NCI-H774 (cell line): ENCODE measurements at places on chromosomes 3 and 15.

DNA sequence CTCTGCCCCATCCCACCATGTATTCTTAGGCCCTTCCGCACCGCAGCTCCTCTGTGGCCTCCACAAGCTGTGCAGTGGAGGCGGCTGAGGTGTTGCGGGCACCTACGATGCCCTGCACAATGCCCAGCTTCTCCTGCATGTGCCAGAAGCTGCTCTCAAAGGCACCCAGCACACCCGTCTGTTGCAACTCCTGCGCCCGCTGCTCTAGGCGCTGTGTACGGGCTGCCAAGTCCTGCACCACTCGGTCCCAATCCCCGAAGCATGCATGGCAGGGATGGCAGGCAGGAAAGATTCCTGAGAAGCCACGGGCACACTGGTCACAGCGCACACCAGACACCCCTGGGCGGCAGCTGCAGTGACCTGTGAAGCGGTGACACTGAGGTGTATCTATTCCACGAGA is 3.1 kb upstream of the USP19 start:
- DNase-seq = no peak

GRCh38 chr15:63466378-63467192 is 37.8 kb upstream of the USP3 start:
- DNase-seq = peak; percentile 48

GRCh38 chr3:42128526-42128925 is 37.4 kb downstream of the TRAK1 start:
- DNase-seq = no peak

- DNase-seq = no peak
These were observed 3.8 kb downstream of the PRR23E start for GRCh38 chr3:127196466-127197299.

DNA sequence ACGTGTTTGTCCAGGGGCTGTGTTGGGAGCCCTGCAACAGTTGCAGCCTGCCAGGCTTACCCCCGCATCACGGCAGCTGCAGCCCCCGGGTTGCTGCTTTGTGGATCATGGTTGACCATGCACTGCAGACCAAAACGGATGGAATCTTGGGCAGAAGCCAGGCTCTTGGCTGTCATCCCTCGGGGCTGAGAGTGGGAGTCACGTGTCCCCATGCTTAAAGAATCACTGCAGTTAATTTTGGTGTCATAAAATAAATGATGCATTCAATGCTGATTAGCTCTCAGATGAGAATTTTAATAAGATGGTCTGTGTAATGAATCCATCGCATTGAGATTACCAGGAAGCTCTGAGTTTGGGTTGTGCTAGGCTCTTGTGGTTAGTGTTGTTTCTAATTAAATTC is 115.6 kb downstream of the CHDH start:
- no peak for DNase-seq

DNA sequence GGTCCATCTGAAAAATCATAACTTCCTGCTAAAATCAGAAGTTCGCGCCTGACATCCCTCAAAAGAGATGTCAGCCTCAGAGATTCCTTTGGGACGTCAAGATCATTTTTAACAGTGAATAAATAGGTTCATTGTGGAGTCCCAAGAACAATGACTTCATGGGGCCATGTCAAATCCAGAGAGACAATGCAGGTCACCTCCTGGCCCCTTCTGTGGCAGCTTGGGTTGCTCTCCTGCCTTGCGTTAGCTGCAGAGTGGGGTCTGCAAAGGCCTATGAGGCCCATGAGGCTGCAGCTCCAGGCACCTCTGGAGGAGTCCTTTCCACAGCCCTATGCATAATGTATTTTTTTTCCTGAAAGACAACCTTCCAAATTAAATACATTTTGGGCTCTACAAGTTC is 282.3 kb downstream of the ADAMTS17 start:
- DNase-seq = no peak

DNA sequence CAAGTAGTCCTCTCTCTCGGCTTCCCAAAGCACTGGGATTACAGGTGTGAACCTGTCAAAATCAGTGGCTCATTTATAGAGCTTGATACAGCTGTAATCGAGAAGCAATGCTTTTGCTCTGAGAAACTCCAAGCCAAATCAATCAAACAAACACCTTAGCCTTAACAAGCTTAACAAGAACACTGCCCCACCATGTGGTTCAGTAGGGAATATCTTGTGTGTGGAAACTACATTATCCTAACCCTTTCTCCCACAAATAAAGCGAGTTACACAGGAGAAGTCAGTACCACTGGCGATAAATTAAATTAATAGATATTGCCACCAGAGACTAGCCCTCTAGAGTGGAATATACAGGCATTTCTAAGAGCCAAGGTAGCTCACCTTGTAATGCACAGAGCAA is 13.9 kb downstream of the CDAN1 start:
- DNase-seq = no peak

GRCh38 chr3:33808559-33808958 is 10.1 kb downstream of the PDCD6IP start:
- DNase-seq = no peak

- peak; percentile 67 for DNase-seq
These were observed 174.0 kb downstream of the RAB11A start for GRCh38 chr15:66043264-66043663.

GRCh38 chr15:98996169-98996568 is 11.4 kb downstream of the PGPEP1L start:
- no peak for DNase-seq

- no peak for DNase-seq
These were observed 351.7 kb upstream of the THRB start for GRCh38 chr3:24846286-24846860.

DNA sequence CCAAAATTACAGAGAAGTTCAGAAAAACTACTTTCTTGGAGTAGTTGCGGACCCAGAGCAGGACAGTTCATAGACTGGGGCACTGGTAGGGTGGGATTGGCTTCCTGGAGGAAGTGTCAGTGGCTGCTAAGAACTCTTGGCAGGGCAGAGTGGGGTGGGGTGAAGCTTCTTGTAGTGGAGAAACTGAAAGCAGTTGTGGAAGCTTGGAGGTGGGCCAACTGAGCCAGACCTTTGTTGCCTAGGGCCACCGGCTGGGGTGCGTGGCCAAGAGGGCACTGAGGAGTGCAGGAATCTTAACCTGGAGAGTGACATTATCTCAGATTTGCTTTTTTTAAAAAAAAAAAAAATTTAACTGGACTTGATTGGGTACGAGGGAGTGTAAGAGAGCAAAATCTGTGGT is 3.1 kb downstream of the KAT2B start:
- DNase-seq = no peak

GRCh38 chr3:127535106-127535785 is 55.3 kb downstream of the TPRA1 start:
- no peak for DNase-seq

DNA sequence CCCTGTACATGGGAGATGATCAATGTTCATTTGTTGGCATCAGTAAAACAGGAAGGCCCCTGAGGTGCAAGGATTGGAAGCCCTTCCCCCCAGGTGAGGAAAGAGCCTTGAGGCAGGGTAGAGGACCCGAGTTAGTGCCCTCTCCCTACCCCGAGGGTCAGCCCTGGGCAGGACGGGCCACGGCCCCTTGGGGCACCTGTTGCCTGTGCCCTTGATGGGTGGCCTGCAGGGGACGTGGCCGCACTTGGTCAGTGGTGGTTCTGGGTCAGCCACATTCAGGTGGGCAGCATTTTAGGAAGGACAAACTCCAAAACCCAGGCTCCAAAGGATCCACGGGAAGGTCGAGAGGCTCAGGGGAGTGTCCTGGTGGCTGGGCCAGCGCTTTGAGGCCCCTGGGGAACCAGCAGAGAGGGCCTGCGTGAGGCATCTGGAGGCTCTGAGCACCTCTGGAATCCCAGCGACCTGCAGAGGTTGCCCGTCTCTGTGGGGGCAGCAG is 15.8 kb upstream of the RPUSD3 start:
- DNase-seq = no peak

- no peak for DNase-seq
These were observed 26.4 kb downstream of the TOMM70 start for GRCh38 chr3:100374521-100374920.

- DNase-seq = no peak
These were observed 384.3 kb upstream of the NR2F2 start for GRCh38 chr15:95946241-95946640.

DNA sequence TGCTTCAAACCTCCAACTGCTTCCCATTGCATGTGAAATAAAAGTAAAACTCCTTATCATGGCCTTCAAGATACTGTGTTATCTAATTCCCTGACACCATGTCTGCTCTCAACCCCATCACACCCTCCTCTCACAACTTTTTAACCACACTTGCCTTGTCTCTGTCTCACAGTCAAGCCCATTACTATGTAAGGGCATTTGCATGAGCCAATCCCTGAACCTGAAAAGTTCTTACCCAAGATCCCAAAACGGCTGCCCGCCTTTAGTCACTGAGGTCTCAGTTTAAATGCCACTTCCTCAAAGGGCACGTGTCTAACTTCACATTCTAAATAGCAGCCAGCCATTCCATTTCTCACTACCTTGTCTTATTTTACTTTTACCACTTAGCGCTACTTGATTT is 83.1 kb downstream of the SST start:
- no peak for DNase-seq

GRCh38 chr15:33215941-33216872 is 21.7 kb upstream of the FMN1 start:
- DNase-seq = no peak

DNA sequence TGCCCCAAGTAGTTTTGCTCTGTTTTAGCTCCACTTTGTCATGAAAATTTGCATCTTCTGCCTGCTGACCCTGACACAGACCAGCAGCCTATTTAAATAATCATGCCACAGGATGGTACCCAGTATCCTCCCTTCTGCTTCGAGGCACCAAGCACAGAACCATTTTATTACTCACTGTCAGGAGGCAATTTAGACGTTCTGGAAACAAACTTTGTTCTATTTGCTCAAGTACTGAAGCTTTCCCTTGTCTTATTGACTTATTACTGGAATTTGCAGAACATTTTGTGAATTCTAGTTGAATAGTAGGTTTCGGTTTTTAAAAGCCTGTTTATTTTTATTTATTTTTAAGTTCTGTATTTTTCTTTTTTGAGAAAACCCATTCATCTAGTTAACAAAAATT is 279.6 kb upstream of the GADL1 start:
- DNase-seq = no peak

DNA sequence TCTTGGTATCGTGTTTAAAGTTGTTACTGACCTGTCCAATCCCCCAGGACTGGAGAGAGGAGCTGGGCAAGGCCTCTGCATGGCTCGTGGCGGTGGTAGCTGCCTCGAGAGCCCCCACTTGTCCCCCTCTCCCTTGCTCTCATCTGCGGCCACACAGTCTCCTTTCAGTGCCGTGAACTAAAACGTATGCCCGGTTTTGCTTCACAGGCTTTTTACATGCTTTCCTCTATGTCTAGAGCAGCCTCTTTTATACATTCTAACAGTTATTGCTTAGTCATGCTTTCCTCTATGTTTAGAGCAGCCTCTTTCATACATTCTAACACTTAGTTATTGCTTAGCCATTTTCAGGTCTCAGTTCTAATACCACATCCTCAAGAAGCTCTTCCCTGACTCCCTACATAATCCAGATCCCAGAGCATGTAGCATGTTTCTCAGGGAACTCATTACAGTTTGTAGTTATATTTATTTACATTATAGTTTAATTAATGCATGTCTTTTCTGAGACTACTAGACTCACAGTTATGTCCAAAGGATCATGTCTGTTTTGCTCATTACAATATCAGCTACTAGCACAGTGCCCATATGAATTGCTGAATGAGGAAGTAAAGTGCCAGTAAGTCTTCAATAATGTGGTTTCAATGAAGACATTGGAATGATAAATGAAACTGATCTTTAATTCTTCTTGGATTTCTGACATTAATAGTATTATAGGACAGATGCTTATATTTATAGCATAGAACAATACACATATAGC is 66.5 kb upstream of the TBL1XR1 start:
- DNase-seq = no peak

DNA sequence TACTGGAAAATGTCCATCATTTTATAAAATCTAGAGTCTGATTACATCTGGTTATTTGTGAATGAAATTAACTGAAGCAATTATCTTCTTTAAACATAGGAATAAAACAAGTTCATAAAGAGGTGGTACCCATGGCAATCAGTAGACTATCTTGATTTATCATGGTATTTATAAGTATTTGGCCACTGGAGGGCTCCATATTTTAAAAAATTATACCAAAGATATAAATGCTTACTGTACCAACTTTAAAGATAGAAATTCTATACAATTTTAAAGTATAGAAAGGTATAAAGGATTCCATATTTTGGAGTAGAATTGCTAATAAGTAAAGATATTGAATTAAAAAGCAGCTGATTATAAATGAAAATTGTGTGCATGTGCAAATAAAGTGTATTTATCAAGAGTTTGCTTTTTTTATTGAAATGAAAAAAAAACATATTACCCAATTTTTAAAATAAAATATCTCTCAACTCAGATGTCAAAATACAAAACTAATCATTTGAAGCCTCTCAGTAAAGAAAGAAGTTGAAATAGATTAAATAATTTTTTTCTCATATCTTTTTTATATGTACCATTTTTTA is 105.3 kb downstream of the BBX start:
- DNase-seq = no peak

- no peak for DNase-seq
These were observed 277.8 kb downstream of the CD47 start for GRCh38 chr3:107813026-107813425.

DNA sequence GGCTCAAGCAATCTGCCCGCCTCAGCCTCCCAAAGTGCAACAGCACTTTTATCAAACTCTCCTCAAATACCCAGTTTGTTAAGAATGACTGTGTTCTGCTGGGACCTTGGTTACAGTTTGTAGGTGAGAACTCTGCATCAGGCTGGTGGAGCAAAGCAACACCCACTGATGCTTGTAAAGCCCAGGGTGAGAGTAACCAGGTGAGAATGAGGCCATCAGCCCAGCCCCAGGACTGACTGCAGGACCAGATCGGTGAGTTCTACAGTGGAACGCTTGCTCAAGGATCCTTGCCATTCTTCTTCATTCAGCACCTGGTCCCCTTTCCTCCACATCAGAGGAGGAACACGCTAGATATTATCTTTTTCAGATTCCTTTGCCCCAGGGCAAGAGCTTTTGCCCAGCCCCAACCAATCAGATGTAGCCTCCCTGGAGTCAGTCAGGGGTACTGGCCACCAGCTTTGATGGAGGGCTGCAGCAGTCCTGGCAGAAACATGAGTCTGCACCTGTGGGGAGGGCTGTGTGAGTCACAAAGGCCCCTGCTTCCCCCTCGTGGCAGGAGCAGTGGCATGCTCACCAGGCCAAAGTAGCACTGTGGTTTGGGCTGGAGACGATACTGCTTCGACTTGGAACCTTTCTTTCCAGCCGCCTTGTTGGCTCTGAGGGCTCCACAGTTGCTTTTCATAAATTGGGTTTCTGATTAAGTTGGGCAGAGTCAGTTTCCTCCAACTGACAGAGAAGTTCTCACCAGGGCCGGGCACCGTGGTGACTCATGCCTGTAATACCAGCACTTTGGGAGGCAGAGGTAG is 3.5 kb upstream of the SHISA5 start:
- no peak for DNase-seq
